Left ventricle myocardium inferior (tissue), 1 donor: ENCODE measurements at places on chromosomes 11 and 22. TPM values are rescaled to one million over a fixed set of nuclear protein-coding genes. Genes with fewer than 3 reads are reported as not detected.

- peak overlapping the region; percentile 78 for H3K27ac ChIP-seq
- H3K4me1 ChIP-seq = peaks cover 40% of the 10 kb centered on the region
- no peaks in the 10 kb centered on the region for H3K36me3 ChIP-seq
- peak; percentile 78 for DNase-seq
- H3K27me3 ChIP-seq = peaks cover 31% of the 10 kb centered on the region
Measured at GRCh38 chr11:17389211-17389956, 925 bp upstream of the KCNJ11 start.

DNA sequence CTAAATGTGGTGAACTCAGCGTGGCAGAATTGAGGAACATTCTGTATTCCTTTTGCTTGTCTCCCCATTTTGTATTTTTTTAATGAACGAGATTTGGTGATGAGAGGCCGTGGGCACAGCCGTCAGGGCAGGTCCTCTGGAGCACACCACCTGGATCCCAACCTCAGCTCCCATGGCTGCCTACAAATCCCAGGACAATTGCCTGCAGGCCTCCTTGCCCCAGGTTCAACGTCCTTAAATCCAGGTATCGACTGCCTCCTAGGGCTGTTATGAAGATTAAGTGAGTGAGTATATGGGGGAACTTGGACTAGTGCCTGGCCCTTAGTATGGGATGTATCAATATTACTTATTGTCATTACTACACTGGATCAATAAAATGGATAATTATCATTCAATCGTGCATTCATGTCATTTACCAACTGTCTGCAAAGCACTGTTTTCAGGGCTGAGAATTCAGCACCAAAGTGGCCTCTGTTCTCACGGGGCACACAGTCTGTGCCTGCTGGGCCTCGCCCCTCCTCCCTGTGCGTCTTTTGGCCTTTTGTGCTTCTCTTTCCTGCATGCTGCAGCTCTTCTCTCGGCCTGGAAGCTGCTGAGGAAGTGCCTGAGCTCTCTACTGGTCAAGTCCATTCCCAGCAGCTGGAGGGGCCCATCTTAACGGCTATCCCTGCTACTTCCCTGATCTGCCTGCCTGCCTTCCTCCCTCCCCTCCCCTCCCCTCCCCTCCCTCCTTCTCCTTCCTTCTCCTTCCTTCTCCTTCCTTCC is 1343.7 kb downstream of the BRD1 start:
- peaks cover 54% of the 10 kb centered on the region for H3K27me3 ChIP-seq
- no peaks in the 10 kb centered on the region for H3K4me1 ChIP-seq
- H3K4me3 ChIP-seq = no peak overlapping the region
- DNase-seq = no peak
- H3K36me3 ChIP-seq = no peaks in the 10 kb centered on the region

FAM181B gene
- total RNA-seq = 0.19 TPM

GRCh38 chr22:37187552-37187890 is 526 bp downstream of the C1QTNF6 start:
- no peak for DNase-seq
- H3K36me3 ChIP-seq = no peaks in the 10 kb centered on the region
- peak overlapping the region; percentile 86 for H3K27ac ChIP-seq
- H3K4me1 ChIP-seq = peaks cover 49% of the 10 kb centered on the region

DNA sequence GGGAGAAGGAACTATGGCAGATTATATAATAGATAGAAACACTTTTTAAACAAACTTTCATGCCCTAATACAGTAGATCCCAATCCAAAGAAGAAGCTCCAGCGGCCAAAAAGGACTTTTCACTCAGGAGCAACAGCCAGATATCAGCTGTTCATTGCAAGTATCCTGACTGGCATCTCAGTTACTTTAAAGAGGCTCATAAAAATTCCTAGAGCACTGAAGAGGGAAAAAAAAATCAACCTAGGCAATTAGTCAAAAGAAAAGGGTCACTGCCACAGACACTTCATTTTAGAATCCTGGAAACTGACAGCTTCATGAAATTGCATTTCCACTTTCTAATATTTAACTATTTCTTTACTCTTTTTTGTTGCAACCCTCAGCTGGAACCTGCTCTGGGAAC is 170.6 kb upstream of the SOX6 start:
- no peak overlapping the region for H3K27ac ChIP-seq
- H3K27me3 ChIP-seq = no peaks in the 10 kb centered on the region
- no peak for DNase-seq

LRRC74B gene
- total RNA-seq = not detected

DNA sequence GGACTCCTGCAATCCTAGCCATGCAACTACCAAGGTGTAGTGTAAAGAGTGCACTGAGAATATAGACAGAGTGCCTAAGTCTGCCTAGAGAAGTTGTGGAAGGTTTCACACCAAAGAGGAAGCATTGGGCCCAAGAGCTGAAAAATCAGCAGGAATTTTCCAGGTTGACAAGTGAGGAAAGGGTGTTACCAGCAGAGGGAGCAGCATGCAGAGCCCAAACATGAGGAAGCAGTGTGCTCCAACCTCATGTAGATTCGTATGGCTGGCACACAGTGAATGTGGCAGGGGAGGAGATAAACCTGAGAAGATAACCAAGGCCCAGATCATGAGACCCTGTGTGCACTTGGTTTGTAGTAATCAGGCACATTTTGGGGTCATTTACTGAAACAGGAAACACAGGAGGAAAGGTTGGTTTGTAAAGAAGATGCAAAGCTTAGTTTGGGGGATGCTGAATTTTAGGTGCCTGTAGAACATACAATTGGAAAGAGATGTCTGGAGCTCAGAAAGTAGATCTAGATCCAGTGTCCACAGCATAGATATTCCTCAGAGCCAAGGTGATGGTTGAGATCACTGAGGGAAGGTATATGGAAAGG is 1.7 kb downstream of the HPX start:
- DNase-seq = no peak
- no peak overlapping the region for H3K4me3 ChIP-seq
- H3K4me1 ChIP-seq = no peaks in the 10 kb centered on the region
- no peaks in the 10 kb centered on the region for H3K36me3 ChIP-seq
- no peaks in the 10 kb centered on the region for H3K27me3 ChIP-seq

LGALS12 gene
- total RNA-seq = 0.25 TPM

DNA sequence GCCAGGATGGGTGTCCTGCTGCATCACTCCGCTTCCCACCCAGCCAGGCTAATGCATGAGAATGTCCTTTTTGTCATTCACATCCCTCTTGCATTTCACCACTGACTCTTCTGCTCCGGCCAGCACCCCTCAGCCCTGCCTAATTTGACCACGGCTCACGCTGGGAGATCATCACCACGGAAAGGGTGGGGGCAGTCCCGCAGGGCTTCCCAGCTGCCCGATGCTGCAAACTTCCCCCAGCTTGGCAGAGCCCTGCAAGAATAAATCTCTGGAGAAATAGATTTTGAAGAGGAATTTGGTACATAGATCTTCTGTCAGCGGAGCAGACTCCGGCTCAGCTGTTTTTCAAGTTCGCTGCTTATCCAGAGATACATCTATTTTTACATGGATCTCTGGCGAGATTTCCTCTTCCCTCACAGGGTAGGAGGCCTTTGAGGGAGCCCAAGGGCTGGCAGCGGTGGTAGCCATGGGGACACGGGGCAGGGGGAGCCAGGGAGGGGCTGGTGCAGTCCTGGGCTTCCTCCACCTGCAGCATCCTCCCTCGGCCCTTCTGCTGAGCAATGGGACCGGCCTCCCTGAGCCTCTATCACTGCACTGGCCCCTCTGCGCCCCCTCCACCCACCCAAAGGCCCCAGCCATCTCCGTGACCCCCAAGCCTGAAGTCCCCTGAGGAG is 62.6 kb downstream of the BUD13 start:
- H3K36me3 ChIP-seq = no peaks in the 10 kb centered on the region
- DNase-seq = no peak
- peaks cover 4% of the 10 kb centered on the region for H3K4me1 ChIP-seq
- no peak overlapping the region for H3K4me3 ChIP-seq
- H3K27me3 ChIP-seq = peaks cover 97% of the 10 kb centered on the region
- H3K27ac ChIP-seq = no peak overlapping the region

ADAMTS15 gene
- total RNA-seq = 22.9 TPM

DNA sequence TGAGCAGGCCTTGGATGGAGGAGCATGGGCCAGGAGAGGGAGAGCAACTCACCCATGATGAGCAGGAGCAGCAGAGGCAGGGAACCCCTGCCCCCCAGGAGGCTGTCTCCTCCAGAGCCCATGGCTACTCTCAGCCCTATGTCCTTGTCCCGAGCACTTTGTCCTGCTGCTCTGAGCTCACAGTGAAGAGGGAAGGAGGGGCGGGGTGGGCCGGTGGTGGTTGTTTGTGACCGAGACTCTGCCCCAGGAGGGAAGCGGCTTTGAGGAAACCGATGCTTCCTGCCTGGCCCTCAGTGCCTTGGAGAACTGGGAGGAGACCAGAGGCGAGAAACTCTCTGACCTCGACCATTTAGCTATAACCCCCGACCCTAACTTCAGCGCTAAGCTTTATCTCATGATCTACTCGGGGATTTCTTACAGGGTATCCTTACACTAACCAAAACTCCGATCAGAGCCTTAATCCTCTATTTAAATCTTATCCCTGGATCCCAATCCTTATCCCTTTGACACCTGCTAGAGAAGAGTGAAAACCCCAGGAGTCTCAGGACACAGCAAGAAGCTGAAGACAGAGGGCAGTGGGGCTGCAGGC is at the start of gene ROBO4:
Gene ROBO4 (minus strand): TSS at position 192 of the 589 bp plus-strand sequence. CDS start 70 bp downstream, at position 122.
- no peaks in the 10 kb centered on the region for H3K36me3 ChIP-seq
- peaks cover 89% of the 10 kb centered on the region for H3K4me1 ChIP-seq
- peak; percentile 74 for DNase-seq
- peaks cover 18% of the 10 kb centered on the region for H3K27me3 ChIP-seq
- peak within 1 kb of the TSS; percentile 89 for H3K27ac ChIP-seq

DNA sequence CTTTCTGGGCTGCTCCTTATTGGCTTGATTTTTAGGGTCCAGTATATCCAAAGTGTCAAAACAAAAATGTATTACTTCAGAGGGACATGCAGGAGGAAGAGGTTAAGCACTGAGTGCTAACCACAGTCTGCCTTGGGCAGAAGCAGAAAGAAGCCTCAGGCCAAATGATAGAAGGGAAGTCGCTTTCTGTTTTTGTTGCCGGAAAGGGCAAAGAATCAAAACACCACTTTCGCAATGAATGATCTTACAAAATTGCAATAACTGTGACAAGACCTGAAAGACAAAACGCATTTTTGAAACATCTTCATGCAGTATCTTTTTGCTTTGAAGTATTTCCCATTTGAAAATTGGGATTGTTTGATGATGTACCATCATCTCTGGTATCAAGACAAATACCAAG is 70.1 kb upstream of the PICALM start:
- no peaks in the 10 kb centered on the region for H3K36me3 ChIP-seq
- DNase-seq = no peak
- H3K4me1 ChIP-seq = peaks cover 12% of the 10 kb centered on the region

CRYBB2 gene
- not detected for total RNA-seq

CDCA5 gene
- 1.3 TPM for total RNA-seq

MTCH2 gene
- total RNA-seq = 93.7 TPM

DNA sequence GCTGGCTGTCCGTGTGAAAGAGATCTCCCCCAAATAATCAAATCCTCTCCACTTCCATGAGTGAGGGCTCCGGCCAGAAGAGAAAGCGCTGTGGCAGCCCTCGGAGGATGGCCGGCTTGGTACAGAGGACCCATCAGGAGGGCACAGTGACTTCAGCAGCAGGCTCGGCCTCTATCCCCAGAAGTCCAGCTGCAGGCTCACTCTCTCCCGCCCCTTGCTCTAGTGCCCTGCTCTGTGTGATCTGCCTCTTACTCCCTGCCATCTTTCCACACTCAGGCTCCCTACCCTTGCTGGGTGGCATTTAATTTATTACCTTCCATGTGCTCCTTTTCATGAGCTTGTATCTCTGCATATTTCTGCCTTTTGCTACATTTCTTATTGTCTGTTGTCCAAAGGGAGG is 129.7 kb downstream of the SPATA19 start:
- H3K36me3 ChIP-seq = no peaks in the 10 kb centered on the region
- peaks cover 9% of the 10 kb centered on the region for H3K27me3 ChIP-seq
- no peak overlapping the region for H3K4me3 ChIP-seq
- H3K4me1 ChIP-seq = peaks cover 24% of the 10 kb centered on the region
- no peak overlapping the region for H3K27ac ChIP-seq

DNA sequence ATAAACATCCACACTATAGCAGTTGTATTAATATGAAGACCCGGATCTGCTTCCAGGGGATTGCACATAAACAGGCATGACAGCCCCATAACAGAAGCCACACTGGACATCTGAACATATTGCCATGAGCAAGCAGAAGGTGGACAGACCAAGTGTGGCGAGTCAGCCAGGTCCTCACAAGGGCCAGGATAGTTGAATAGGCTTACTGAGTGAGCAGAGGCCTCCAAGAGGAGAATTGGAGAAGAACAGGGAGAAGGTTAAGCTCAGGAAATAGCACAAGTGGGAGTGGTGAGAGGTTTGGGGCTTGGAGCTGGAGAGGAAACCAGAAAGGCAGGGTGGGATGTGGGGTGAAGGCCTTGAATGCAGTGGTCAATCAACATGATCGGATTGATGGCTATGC is 10.8 kb downstream of the SLC35C1 start:
- no peaks in the 10 kb centered on the region for H3K27me3 ChIP-seq
- peaks cover 18% of the 10 kb centered on the region for H3K36me3 ChIP-seq
- H3K4me1 ChIP-seq = no peaks in the 10 kb centered on the region
- H3K27ac ChIP-seq = no peak overlapping the region
- H3K4me3 ChIP-seq = no peak overlapping the region

TXN2 gene
- total RNA-seq = 113 TPM

TNNI2 gene
- not detected for total RNA-seq

CLMP gene
- 3.4 TPM for total RNA-seq

CRYBB3 gene
- not detected for total RNA-seq

GRCh38 chr11:80107415-80107814 is 666.6 kb upstream of the TENM4 start:
- no peaks in the 10 kb centered on the region for H3K4me1 ChIP-seq
- no peaks in the 10 kb centered on the region for H3K36me3 ChIP-seq
- no peaks in the 10 kb centered on the region for H3K27me3 ChIP-seq
- no peak for DNase-seq
- H3K4me3 ChIP-seq = no peak overlapping the region
- no peak overlapping the region for H3K27ac ChIP-seq

RHOD gene
- 49.5 TPM for total RNA-seq

- H3K36me3 ChIP-seq = no peaks in the 10 kb centered on the region
- H3K27ac ChIP-seq = no peak overlapping the region
- no peak overlapping the region for H3K4me3 ChIP-seq
- DNase-seq = no peak
- peaks cover 52% of the 10 kb centered on the region for H3K27me3 ChIP-seq
Measured at GRCh38 chr11:126817523-126818450, 182.8 kb downstream of the KIRREL3 start.

- no peak for DNase-seq
- H3K27me3 ChIP-seq = peaks cover 55% of the 10 kb centered on the region
- H3K4me1 ChIP-seq = no peaks in the 10 kb centered on the region
- no peak overlapping the region for H3K27ac ChIP-seq
- H3K36me3 ChIP-seq = no peaks in the 10 kb centered on the region
Measured at GRCh38 chr11:123217897-123218296, 22.8 kb upstream of the CLMP start.

DNA sequence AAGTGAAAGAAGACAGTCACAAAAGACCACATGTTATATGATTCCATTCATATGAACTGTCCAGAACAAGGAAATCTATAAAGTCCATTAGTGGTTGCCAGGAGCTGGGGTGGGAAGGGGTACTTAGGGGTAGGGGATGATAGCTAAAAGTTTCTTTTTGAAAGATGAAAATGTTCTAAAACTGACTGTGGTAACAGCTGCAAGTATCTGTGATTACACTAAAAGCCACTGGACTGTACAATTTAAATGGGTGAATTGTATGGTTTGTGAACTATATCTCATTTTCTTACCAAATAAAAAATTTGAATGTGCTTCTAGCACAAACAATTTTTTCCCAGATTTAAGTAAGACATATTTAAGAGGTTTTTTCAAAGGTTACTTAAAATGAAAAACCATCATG is 22.1 kb downstream of the CHKA start:
- no peaks in the 10 kb centered on the region for H3K36me3 ChIP-seq
- H3K4me3 ChIP-seq = no peak overlapping the region
- peak overlapping the region; percentile 38 for H3K27ac ChIP-seq
- no peaks in the 10 kb centered on the region for H3K27me3 ChIP-seq
- DNase-seq = no peak
- peaks cover 42% of the 10 kb centered on the region for H3K4me1 ChIP-seq

OR51B2 gene
- total RNA-seq = not detected
